ENCODE measurements at places on chromosomes 16 and 17.

DNA sequence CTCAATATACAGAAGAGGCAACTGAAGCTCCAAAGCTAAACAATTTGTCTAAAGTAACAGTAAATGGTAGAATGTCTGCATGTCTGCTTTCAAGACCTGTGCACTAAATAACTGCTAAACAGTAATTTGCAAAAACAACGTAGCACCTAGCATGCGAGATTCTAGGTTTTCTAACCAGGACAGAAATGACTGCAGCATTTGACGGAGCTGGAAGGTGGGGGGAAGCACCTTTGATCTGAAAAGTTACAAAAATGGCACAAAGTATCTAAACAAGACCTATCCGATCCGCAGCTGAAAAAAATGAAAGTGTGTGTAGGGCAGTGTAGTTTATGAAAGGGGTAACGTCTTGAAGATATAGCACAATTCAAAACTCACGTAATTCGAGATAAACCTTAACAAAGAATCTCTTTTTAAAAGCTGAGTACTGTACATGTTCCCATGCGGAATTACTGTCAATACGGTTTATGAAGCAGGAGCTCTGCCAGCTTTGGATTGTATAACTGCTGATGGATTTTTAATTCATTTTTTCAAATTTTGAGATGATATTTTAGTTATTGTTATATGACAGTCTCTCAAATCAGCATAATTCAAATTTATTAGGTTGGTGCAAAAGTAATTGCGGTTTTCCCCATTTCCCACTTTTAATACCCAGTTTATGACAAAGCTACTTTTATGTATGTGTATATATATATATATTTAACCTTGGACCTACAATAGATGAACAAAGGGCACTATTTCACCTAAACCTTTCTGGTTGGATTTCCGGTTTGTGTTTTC is 1.2 kb upstream of the WIPI1 start:
- DNase-seq = no peak

GRCh38 chr17:77677211-77677610 is 281.3 kb upstream of the TNRC6C start:
- DNase-seq = no peak

DNA sequence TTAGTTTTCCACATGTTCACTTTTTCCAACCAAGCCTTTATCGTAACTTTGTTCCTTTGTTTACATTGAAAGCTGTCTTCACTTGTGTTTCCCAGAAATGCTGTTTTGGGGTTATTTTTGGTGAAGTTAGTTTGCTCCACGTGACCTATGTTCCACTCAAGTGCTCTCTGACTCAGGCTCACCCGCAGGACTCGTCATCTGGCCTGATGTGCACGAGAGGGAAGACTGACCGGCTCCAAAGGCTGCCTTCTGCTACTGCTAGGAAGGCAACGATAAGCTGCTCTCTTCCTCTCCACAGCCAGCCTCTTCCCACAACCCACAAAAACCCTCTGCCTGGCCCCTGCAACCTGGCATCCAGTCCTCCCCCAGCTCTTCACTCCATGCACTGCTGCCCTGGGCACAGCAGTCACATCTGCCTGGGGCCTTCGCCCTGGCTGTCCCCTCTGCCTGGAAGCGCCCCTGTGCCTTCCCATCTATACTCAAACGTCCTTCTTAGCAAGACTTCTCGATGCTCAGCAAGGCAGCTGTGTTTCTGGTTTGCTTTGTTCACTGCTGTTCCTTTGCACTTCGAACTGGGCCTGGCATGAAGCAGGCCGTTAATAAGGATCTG is 28.0 kb downstream of the ZCCHC14 start:
- DNase-seq = no peak

DNA sequence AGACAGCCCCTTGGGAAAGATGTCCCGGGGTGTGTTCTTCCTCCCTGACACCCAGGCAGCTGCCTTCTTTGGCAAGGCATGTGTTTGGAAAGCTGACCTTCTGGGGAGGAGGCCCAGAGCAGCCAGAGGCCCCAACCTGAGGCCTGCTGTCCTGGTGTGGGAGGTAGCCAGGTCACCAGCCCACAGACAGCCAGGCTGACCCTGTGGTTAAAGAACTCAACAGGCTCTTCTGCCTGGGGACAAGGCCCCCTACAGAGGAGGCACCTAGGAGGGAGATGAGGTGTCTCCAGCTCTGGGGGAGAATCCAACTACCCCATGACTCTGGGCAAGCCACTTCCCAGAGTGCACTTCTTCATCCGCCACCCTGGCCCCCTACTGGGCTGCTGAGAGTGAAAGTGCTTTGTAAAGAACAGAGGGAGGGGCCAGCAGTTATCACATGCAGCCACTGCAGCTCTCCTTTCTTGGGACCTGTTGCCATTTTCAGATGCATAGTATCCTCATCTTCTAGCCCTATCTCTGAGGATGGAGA is 13.1 kb upstream of the SREBF1 start:
- no peak for DNase-seq

- no peak for DNase-seq
These were observed 110.2 kb upstream of the ELAC2 start for GRCh38 chr17:13127921-13128602.

DNA sequence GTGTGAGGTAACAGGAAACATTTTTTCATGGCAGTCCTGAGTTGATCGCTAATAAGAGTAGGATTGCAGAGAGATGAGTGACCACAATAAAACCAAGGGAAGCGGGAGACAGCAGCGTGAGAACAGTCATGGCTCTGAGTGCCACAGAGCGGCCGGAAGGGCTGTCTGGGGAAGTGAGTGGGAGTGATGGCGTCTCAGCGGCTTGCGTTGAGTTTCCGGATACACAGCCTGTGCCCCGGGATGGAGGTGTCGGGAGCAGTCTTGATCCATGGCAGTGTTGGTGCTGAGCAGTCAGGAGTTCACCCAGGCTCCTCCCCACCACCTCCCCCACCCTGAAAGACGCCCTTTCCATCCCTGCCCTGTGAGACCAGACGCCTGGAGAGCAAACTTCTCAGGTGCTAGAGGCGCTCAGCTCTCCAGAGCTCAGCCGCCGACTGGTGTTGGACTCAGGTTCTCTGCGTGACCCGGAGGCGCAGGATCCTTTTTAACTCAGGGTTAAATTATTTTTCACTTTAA is 59.8 kb downstream of the BANP start:
- no peak for DNase-seq

DNA sequence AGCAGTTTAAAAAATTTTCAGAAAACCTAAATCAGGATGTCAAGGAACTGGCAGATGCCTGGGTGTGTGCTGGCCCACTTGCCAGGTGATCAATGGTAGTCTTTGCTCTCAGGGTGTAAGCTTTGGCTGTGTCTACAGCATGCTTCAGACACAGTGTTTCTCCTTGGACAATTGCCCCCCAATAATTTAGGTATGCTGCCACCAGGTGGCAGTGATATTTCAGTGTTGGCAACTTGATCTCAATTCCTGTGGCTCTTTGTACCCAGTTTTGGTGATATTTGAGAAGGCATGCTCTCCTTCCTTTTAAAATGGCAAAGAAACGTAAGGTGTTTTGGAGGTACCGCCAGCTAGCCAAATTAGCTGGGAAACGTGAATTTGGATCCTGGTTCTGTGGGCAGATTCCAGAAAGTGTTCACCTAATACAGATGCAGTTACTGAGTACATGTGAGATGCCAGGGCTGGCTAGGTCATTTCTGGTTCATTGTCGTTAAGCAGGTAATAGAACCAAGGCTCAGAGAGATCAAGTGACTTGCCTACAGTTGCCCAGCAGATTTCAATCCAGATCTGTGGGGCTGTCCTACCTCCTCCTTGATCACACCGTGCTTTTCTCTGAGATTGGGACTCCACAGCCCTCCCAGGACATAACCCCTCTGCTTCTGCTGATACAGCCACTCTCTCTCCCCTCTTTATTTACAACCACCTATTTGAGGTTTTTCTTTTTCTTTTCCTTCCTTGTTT is 155.6 kb upstream of the PLCG2 start:
- no peak for DNase-seq

DNA sequence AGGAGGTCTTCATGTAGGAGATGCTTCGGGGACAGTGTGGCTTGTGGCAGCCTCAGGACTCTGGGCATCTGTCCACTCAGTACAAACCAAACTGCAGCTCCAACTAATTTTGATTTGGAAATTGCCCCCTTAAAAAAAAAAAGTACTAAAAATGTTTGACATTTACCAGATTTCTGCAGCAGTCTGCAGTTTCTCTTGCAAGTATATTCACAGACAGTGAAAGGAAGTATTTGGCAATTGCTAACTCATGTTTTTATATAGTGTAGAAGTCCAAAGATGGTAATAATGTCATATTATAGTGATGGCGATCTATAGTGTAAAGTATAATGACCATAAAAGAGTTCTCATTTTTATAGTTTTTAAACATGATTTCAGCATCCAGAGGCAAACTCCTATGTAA is 218.6 kb downstream of the PRKCA start:
- DNase-seq = no peak

DNA sequence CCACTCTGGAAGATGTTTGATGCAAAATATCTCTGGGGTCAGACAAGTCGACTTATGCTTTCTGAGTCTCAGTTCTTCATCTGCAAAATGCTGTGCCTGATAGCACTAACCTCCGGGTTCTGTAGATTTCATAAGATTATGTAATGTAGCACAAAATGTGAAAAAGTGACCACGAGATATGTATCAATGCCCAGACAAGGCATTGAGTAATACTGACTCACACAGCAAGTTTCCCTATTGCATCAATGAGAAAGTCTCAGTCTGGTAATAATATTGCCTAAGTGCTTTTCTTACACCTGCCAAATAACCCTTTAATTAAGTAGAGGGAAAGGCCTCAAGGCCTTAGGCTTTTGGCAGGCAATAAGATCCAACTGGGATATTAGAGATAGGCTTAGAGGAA is 41.4 kb upstream of the MMP2 start:
- DNase-seq = peak; percentile 19

DNA sequence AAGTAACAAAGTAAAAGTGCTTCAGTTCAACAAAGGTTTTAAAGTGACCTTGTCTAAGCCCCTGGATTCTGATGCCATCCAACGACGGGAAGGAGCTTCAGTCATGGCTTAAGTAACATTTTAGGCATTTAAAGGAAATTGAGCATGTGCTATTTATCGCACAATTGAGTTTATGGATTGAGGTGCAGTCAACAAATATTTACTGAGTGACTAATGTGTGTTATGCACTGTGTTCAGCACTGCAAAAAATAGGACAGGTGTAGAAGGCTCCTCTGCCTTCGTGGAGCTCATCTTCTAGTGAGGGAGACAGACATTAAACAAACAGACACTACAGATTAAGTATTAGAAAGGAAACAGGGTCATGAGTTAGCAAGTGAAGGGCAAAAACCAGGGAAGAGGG is 12.5 kb downstream of the TMIGD1 start:
- no peak for DNase-seq

- DNase-seq = no peak
These were observed 63.8 kb downstream of the RAP1GAP2 start for GRCh38 chr17:2860045-2860444.

DNA sequence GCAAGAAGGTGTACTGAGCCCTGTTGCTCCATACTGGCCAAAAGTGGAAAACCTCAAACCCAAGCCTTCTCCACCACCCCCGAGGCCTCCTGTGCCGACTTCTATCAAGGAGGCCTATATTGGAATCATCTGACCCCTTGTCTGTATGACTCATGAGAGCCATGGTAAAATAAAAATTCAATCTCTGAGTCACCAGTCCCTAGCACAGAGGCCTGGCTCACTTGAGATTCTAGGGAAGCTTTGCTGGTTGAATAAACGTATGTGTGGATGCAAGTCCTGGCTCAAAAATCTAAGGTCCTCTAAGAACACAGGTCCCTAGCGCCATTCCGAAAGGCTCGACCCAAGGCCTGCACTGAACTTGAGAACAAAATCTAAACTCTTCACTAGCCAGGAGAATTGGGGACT is 15.0 kb downstream of the NSMCE1 start:
- peak; percentile 75 for DNase-seq

DNA sequence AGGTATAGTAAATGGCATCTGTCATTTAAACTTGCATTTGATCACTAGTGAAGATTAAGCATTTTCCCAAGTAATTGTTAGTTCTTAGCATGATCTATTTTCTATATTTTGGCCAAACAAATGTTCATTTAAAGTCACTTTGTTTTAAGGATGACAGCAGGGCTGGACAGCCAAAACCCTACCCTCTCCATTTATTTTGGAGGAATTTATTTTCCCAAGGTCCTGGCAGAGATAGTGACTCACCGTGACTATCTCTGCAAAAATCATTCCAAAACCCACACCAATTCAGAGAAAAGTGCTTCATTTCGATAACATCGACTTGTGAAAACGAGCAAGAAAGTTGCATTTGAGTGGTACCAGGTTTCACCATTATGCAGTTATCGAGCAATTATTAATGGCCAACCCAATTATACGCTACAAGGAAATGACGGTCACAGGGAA is 665 bp upstream of the AKAP1 start:
- no peak for DNase-seq

GRCh38 chr17:2264067-2264860 is 39.3 kb downstream of the SMG6 start:
- no peak for DNase-seq

- no peak for DNase-seq
These were observed 292.0 kb downstream of the SEC14L1 start for GRCh38 chr17:77432742-77433141.

GRCh38 chr17:51796026-51796425 is 362.5 kb downstream of the CA10 start:
- no peak for DNase-seq

GRCh38 chr16:2813771-2814221 is 3.2 kb upstream of the PRSS21 start:
- no peak for DNase-seq

DNA sequence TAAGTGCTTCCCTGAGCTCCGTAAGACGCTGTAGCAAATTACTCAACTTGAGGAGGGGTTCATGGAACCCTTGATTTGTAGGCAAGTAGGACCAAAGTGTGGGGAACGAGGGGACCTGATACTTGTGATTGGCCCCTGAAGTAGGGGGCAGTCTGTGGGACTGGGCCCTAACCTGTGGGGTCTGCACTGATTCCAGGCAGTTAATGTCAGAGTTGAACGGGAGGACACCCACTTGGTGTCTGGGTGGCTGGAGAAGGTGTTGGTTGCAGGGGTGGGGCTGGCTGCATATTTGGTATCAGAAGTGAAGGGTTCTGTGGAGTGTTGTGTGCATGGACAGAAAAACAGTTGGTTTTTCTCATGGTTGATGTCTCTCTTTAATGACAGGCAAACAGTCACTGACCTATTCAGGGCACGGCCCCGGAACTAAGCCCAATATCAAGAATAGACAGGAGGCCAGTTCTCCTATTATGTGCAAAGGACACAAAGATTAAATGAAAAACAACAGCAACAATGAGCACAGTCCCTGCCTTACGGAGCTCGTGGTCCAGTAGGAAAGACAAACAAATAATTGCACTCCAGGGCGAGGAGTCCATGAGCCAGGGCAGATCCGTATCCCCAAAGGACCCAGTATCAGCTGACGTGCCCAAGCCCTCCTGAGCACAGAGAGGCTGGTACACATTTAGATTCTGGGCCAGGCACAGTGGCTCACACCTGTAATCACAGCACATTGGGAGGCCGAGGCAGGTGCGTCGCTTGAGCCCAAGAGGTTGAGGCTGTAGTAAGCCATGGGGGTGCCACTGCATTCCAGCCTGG is 19.2 kb downstream of the MXRA7 start:
- no peak for DNase-seq

Measured in retinal pigment epithelial cell (primary cell).